T-cell (primary cell): ENCODE measurements at places on chromosomes 12 and 14.

DNA sequence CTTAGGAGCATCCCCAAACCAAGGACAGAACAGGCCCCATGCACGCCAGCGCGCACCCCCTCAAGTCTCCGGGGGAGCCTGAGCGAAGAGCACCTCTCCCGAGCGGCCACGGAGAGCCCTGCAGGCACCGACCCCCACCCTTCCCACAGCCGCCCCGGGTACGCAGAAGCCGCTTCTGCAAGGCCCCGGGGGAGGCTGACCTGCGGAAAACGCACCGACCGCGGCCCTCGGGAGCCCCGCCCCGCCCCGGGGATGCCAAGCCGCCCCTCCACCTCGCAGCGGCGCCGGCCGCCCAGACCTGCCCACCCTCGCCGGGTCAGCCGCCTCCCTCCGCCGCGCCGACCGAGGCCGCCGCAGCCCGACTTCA, 385 bp downstream of the CAPRIN2 start:
- no peaks in the 10 kb centered on the region for H3K36me3 ChIP-seq
- peak overlapping the region; percentile 42 for H3K27ac ChIP-seq
- peaks cover 17% of the 10 kb centered on the region for H3K4me1 ChIP-seq
- peak; percentile 31 for DNase-seq
- H3K4me3 ChIP-seq, result peak overlapping the region; percentile 86
- H3K27me3 ChIP-seq, result no peaks in the 10 kb centered on the region

DNA sequence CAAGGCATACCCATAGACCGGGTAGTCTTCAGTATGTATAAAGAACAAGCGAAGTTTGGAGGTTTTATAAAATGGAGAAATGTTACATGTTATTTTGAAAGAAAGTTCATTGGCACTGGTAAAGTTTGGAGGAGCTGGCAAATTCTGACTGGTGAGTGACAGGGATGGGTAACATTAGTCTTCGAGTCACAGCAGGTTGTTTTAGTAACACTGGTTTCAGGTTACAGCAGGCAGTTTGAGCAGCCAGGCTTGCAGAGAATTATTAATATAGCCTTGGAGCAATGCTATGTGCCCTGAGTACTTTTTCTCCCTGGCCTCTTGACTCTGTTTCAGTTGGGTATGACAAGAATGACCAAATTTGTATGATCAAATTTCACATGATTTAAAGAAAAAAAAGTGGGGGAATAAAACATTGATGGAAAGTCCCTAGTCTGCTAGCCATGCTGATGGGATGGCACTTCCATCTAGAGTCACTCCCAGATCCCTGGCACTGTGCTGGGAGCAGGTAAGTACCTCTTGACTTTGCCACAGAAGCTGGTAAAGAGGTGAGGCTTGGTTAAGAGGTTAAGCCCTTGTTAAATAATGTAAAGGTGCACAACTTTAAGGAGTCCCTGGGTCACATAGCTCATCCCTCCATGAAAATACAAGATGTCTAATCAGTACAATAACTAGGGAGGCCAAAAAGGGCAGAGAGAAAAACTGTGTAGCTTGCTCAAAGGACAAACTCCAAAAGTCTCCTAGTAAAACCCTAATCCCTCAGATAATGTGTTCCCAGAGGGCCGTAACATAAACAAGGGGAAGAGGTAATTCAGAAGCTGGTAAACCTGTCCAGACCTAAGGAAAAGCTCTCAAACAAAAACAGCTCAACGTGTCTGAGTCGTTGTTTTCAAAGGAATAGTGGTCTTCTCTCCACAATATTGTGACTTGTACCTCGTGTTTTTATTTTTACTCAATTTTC, 12.7 kb upstream of the SVOP start:
- no peaks in the 10 kb centered on the region for H3K36me3 ChIP-seq
- H3K27ac ChIP-seq, result no peak overlapping the region
- no peak overlapping the region for H3K4me3 ChIP-seq
- H3K4me1 ChIP-seq, result no peaks in the 10 kb centered on the region
- no peak for DNase-seq

- no peak overlapping the region for H3K4me3 ChIP-seq
- H3K27ac ChIP-seq, result no peak overlapping the region
- H3K36me3 ChIP-seq, result no peaks in the 10 kb centered on the region
- DNase-seq, result no peak
- peaks cover 27% of the 10 kb centered on the region for H3K27me3 ChIP-seq
These were observed 95.9 kb upstream of the PPP2R5C start for GRCh38 chr14:101665478-101666078.

DNA sequence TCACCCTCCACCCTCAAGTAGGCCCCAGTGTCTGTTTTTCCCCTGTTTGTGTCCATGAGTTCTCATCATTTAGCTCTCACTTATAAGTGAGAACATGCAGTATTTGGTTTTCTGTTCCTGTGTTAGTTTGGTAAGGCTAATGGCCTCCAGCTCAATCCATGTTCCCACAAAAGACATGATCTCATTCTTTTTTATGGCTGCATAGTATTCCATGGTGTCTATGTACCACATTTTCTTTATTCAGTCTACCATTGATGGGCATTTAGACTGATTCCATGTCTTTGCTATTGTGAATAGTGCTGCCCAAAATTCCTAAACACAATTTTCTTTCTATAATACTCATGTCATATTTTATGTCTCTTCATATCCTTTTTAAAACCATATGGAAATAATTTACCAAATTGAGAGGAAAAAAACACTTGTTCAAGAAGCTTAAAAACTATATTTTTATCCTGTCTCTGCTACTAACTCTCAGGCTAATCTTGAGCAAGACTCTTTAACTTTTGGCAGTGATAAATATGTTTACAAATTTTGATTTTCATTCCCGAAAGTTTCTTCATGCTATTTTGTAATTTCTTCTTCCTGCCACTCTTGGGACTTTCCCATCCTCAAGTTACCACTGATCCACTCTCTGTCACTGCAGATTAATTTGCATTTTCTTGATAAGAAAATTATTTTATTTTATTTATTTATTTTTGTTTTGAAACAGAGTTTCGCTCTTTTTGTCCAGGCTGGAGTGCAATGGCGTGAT, 28.0 kb upstream of the OSBPL8 start:
- H3K4me3 ChIP-seq, result no peak overlapping the region
- H3K36me3 ChIP-seq, result no peaks in the 10 kb centered on the region
- no peaks in the 10 kb centered on the region for H3K27me3 ChIP-seq

- no peak for DNase-seq
- no peaks in the 10 kb centered on the region for H3K27me3 ChIP-seq
- no peak overlapping the region for H3K27ac ChIP-seq
- no peaks in the 10 kb centered on the region for H3K36me3 ChIP-seq
These were observed 6.0 kb upstream of the PCNX1 start for GRCh38 chr14:70901269-70901668.
